Stimulated activated CD8-positive, alpha-beta memory T cell treated with anti-CD3 and anti-CD28 coated beads, Interleukin-15, amount 100 ng/mL, for 48 hours (primary cell): ENCODE measurements at places on chromosomes 2 and 18.

DNA sequence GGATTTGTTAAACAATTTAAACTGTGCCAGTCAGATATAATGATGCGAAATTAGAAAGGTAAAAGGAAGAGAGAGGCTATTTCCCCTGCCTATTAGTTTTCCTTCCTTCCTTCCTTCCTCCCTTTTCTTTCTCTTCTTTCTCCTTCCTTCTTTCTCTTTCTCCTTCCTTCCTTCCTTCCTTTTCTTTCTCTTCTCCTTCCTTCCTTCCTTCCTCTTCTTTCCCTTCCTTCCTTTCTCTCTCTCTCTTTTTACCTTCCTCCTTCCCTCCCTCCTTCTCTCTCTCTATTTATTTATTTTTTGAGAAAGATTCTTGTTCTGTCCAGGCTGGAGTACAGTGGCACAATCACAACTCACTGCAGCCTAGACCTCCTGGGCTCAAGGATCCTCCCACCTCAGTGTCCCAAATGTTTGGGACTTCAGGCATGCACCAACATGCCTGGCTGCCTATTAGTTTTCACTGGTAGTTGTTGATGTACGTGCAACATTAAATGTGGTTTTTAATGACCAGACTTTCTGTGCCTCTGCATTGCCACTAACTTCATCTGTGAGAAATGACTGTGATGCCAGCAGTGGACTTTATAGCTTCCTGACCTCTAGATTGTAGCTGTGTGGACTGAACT, 48.7 kb upstream of the NFE2L2 start:
- no peak for DNase-seq

DNA sequence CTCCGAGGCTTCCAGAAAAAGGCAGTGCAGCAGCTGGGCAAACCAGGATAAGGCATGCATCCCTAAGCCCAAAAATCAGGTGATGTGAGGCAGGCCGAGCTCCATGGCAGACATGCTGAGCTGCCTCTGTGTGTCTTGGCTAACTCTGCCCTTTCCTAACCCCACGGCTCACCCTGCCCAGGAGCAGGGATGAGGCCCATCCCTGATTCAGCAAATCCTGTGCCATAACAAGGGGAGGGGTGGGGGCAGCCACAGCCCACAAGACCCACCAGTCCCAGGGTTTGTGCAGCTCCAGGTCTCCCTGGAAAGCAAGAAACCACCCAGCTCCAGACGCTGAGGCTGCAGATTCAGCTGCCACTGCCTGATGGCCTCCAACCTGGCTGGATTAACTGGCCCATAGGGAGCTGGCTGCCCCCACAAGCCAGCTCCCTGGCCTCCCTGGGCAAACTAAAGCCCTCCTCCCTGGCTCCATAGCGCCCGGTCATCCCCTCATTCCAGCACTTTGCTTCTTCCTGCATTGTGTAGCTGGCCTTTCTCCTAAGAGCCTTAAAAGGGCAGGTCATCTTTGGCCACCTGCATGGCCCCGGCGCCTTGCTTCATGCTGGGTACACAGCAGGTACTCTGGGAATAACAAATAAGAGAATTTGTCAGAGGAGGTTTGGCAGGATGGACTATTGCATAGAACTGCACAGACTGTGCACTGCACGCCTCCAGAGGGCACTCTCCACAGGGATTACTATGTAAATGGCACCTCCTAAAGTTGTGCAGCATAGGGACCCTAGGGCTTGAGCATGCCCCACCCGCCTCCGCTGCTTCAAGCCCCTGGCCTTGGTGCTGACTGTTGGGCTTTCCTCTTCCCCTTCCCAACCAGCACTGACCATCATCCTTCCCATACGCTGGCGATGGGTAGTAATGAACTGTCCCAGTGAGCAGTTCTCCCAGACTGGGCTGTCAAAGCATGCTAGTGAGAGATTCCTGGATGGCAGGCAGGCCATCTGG, 10.7 kb downstream of the STEAP3 start:
- DNase-seq, result no peak

GRCh38 chr2:222196159-222196558, 102.6 kb downstream of the PAX3 start:
- no peak for DNase-seq

DNA sequence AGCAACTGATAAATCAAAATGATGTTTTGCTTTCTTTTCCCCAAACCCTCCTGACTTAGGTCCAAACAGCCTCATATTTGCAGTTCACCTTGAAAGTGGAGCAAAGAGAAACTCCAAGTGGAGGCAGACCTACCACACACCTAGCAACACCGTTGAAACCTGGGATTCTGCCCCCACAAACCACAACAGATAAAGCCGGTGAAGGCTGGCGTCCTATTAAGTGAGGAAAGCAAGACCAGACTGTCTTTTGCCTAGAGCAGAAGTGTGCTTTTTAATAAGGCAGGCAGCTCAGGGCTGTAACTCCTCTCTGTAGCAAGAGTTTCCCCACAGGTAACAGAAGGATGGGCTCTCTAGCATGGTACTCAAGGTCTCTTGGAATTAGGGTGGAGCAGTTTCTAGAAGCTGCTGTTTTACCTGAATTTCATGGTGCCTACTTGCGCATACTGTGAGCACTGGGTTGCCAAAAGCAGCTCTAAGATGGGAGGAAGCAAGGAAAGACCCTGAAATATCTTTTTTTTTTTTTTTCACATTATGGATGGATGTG, 336.9 kb downstream of the BCL11A start:
- DNase-seq, result no peak

- DNase-seq, result no peak
Measured at GRCh38 chr18:32349728-32350395, 120.8 kb downstream of the GAREM1 start.

DNA sequence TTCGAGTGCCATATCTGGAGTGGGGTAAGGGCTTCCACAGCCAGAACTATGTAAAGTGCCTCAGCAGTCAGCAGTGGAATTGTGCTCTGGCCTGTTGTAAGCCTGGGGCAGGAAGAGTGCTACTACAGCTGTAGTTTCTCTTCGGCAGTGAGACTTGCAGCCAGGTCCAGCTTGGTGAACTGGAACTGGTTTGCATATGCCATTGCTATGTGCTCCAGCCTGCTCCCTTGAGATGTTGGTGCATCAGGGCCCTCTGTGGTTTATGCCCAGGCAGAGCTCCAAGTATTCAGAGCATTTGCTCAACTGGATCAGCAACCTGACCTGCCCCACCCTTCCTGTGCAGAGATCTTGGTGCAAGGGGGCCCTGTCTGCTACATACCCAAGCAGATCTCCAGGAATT, 47.8 kb downstream of the ZNF804A start:
- no peak for DNase-seq

DNA sequence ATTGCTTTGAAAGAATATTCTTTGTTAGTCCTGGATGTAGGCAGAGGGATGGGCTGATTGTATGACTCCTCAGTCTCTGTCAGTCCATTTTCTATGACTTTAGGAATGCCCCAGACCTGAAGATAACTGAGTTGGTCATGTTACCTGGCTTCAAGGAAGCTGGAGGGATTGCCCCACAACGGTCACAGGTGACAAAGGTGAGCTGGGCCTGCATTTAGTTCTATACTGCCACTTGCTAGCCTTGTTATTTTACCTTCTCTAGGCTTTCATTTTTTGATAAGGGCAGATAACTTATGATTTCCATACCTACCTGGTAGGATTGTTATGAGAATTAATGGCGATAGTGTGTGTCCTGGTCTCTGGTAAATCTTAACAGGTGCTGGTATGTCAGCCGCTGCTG, 260.1 kb downstream of the PRKCE start:
- no peak for DNase-seq

- DNase-seq, result no peak
Measured at GRCh38 chr2:19573784-19574183, 215.4 kb upstream of the OSR1 start.

DNA sequence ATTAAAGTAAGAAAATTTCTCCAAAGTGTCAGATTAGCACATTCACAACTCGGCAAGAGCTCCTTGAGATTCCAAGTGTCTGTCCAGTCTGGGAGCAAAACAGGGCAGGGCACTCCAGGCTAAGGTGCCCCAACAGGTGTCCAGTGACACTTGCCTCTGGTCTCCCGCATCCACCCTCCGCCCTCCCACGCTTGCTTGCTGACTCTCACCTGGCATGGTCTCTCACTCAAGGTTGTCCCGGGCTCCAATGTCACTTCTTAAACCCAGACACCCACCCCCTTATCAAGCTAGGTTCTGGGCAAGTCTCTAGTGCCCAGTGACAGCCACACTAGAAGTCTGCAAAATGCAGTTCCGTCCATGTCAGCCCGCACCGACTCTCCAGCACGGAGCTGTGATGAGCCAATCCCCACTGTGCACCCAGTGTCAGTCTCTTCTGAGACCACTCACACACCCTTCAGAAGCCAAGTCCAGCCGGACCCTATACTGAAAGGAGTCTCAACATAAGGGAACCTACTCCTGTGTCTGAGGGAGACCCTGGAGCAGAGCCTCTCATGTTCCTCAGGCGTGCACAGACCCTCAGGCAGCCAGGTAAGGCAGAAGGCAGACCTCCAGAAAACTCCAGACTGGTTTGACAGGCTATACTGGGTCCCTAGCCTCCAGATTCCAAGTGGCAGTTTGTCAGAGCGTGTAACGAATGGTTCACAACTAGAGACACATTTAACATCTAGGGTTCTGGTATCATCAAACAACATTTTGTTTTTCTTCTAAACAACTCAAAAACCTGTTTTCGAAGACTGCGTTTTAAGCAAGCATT, 45.6 kb downstream of the HDLBP start:
- no peak for DNase-seq

DNA sequence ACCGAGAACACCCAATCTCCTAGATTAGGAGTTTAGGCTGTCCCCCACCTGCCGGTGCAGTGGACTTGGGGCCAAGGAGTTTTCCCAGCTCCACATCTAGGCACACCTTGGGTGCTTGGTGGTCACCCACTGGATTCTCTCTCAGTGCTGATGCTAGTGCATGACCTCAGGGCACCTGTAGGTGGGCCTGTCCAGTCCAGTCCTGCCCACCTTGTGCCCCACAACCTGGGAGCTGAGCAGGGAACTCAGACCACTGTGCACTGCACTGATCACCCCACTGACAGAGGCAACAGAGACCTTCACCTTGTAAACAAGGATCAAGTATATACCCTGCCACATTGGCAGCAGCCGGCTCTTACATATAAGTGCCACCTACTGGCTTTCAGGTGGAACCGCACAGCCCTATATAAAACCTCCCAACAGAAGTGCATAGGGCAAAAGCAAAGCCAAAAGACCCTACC, 12.7 kb upstream of the CDH19 start:
- DNase-seq, result no peak

DNA sequence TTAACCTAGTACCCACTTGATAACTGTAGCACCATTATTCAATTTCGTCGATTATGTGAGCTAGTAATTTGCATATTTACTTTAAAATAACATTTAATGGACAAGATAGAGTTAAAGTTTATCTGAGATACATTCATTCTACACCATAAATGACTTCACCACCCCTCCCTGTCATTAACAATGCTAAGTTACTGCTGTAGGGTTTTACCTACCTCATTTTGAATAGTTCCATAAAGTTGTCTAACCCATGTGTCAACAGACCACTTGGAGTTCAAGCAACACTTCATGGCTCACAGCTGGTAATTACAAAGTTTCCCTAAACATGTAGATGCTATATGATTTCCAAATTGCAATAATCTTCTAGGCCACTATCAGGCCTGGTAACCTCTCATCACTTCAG, 127.4 kb upstream of the CYP26B1 start:
- DNase-seq, result no peak

- no peak for DNase-seq
Measured at GRCh38 chr2:98378901-98379300, 32.6 kb downstream of the CNGA3 start.

GRCh38 chr2:120538691-120539423, 192.9 kb downstream of the INHBB start:
- DNase-seq, result no peak

- DNase-seq, result no peak
Measured at GRCh38 chr2:10614124-10614523, 75.7 kb downstream of the NOL10 start.

DNA sequence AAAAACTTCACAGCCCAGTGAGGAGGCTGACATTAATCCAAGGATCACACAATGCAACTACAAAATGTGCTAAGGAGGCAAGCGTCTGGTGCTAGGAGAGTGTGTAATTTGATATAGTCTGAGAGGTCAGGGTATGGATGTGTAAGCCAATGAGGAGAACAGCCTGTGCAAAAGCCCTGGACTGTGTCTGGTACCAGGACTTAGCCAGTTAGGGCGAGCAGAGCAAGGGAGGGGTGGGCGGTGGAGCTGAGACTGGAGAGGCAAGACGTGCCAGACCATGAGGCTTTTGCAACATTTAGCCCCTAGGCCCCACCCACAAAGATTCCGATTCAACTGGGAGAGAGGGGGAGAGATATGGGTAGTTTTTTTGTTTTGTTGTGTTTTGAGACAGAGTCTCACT, 33.5 kb upstream of the SPRED2 start:
- DNase-seq, result no peak

DNA sequence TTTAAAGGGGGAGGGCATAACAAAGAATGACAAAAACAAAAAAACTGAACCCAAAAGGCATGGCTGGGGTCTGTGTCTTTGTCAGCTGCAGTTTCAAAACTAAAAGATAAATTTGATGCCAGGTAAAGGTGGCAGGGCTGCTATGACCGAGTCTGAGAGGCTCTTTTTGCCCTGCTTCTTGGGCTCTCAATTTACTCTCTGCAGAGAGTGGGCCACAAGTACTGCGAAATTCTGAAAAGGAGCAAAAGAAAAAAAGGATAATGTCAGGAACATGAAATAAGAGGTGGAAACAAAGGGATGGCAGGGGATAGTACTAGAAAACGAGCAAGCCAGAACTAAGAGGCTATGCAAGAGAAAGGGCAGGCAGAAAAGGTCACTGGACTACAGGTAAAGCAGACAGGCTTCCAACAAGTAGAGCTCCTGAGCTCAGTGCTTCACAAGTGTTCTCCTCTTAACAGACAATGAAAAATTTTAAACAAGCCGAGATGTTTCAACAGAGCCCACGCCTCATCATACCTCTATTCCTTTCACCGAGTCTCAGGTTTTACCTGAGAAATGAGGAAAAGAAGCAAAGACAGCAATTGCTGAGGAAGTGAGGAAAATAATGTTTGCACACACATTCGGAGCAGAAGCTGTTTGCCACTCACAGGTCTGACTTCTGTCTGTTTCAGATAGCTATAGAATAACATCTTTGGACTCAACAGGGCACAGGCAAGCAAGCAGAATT, 7.3 kb downstream of the IRS1 start:
- no peak for DNase-seq

GRCh38 chr2:16661526-16661925, 4.1 kb downstream of the CYRIA start:
- no peak for DNase-seq

DNA sequence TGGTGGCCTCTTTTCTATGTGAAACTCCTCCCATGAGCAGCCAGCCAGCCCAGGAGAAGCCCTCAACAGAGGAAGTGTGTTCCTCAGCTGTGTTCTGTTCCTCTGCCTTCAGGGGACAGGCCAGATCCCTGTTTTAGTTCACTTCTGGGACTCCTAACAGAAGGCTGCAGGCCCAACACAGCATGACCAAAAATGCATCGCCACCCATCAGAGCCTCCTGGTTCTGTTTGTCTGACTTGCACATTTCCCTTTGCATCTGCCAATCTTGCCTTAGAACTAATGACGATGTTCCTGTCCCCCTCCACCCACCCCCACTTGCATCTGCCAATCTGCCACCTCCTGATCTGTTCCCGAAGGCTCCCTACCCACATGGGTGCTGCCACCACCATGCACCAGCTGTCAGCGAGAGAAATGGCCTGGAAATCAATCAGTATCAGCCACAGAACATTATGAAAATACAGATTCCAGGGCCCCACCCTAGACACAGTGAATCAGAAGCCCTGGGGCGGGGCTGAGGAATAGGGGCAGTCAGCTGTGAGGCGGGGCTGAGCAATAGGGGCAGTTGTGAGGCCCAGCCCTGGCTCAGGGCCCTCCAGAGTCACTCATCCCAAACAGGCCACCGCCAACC, 51.0 kb downstream of the FAM168B start:
- DNase-seq, result no peak

- no peak for DNase-seq
Measured at GRCh38 chr2:190380962-190381412, 27.2 kb upstream of the MFSD6 start.
